ENCODE measurements at places on chromosomes 11 and 22.
A peak's percentile ranks its signal among the peaks of the same experiment; 100 is the strongest.

- no peak for DNase-seq
Observed at GRCh38 chr22:33710326-33710725, 209.9 kb downstream of the LARGE1 start.

DNA sequence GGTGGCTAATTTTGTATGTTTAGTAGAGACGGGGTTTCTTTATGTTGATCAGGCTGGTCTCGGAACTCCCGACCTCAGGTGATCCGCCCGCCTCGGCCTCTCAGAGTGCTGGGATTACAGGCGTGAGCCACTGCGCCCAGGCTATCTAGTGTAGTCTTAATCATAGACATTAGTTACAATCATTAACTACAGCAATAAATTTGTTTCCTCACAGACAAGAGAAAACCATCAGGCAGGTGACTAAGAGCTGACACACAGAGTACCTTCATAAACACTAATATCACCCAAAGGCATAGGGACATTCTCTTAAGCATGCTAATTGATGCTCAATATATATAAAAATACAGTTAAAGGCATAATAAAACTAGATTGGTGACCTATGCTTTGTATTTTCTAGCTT is 19.4 kb downstream of the SDHD start:
- no peak for DNase-seq

GRCh38 chr22:41828516-41828915 is 4.4 kb upstream of the SREBF2 start:
- DNase-seq: no peak

GRCh38 chr22:39299829-39300178 is 19.6 kb downstream of the RPL3 start:
- no peak for DNase-seq

GRCh38 chr11:114738954-114739353 is 60.6 kb downstream of the NXPE2 start:
- no peak for DNase-seq

GRCh38 chr11:65488273-65489034 is 10.4 kb upstream of the MALAT1 start:
- DNase-seq: no peak

DNA sequence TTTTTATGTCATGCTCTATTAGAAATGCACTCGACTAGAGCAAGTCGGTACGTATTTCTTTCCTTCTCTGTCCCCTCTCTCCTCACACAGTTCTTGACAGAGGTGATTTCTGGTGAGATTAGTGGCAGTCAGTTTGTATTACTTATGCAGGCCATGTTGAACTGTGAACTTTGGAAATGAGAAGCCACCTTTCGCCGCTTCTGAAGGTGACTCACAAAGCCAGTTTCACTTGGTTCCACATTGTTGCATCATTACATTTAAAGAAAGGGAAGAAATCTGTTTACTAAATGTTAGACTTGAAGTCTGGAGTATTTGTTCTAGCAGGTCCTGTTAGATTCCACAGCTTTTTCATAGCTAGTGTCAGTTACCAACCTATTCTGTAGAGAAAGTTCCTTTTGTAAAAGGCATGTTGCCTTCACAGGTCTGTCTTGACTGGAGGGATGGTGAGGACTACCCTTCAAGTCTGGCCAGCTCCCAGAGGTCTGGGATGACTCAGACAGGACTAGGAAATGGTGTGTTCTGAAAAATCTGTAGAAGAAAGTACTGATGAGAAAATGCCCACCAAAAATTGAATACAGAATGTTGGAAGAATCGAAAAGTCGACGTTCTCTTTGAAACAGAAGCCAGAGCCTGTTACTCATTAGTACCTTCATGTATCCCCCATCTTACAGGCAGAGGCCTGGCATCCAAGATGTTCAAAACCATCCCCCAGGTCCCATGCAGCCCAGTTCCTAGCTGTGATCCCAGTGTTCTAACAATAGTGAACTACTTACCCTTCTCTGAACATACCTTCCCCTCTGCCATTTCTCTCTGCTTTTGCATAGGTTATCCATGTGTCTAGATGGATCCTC is 181.4 kb downstream of the DBX1 start:
- no peak for DNase-seq

- no peak for DNase-seq
Observed at GRCh38 chr11:112554586-112554985, 293.9 kb upstream of the PLET1 start.

DNA sequence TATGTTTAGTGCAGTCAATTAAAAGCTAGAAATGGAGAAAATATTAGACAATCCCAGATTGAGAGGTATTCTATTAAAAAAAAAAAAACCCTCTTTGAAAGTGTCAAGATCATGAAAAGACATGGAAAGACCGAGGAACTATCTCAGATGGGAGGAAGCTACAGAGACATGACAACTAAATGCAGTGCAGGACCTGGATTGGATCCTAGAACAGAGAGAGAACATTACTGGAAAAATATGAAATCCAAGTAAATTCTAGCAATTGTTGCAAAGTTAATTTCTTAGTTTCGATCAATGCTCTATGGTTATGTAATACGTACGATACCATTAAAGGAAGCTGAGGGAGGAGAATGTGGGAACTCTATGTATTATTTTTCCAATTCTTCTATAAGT is 43.2 kb downstream of the SLC1A2 start:
- DNase-seq: no peak

DNA sequence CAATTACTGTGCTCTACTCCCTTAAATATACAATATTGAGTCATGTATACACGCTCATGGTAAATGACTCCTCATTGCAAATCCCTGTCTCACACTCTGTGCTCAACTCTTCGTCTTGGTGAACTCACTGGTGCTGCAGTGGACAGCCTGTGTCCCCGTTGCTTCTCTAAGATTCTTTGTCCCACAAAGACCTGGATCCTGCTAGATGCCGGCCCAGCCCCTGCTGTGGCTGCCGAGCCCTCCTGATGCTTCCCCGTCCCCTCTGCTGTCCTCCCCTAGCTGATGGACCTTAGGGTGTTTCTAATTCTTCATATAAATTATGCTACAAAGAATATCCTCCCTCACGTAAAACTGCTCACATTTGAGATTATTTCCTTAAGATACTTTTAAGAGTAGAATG is 5.5 kb downstream of the APOL2 start:
- DNase-seq: no peak

DNA sequence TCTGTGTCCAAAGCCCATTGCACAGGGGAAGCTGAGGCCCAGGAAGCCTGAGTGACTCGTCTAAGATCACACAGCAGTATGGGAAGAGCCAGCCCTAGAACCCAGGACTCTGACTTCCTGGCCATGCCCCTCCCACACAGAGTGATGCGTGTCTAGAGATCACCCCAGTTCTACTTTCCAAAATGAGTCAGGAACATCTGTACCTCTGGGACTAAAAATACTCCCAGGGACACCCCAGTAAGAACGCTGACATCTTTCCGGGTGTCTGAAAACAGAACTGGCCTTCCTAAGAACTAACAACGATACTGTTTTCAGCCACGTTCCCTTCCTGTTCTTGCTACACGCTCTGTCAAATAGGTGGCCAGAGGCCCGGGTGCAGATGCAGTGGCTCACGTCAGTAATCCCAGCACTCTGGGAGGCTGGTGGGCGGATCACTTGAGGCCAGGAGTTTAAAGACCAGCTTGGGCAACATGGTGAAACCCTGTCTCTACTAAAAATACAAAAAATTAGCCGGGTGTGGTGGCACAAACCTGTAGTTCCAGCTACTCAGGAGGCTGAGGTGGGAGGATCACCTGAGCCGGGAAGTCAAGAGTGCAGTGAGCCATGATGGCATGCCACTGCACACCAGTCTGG is 21.7 kb upstream of the PDGFB start:
- DNase-seq: no peak

- no peak for DNase-seq
Observed at GRCh38 chr11:86625544-86625943, 46.9 kb downstream of the ME3 start.

DNA sequence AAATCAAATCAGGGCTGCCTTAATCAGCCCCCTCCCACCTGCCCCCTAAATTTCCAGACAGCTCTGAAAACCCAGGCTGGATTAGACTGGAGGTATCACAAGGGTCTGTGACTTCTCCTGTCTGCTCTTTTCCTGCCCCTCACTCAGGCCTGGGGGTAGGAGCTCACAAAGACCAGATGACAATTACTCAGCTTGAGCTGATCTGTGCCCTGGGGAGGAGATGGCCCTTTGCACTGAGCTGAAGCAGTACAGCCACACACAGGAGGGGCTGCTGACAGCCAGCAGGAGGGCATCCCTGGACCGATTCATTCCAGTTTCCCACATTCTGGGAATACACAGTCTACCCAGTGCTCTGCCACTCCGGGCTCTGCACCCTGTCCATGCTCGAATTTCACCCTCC is 4.2 kb downstream of the ABCC8 start:
- no peak for DNase-seq

DNA sequence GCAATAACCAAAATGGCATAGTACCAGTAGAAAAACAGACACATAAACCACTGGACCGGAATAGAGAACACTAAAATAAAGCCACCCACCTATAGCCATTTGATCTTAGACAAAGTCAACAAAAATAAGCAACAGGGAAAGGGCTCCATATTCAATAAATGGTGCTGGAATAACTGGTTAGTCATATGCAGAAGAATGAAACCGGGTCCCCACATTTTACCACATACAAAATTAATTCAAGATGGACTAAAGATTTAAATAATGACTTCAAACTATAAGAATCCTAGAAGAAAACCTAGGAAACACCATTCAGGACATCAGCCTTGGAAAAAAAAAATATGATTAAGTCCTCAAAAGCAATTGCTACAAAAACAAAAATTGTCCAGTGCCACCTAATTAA is 30.1 kb upstream of the NOX4 start:
- no peak for DNase-seq

DNA sequence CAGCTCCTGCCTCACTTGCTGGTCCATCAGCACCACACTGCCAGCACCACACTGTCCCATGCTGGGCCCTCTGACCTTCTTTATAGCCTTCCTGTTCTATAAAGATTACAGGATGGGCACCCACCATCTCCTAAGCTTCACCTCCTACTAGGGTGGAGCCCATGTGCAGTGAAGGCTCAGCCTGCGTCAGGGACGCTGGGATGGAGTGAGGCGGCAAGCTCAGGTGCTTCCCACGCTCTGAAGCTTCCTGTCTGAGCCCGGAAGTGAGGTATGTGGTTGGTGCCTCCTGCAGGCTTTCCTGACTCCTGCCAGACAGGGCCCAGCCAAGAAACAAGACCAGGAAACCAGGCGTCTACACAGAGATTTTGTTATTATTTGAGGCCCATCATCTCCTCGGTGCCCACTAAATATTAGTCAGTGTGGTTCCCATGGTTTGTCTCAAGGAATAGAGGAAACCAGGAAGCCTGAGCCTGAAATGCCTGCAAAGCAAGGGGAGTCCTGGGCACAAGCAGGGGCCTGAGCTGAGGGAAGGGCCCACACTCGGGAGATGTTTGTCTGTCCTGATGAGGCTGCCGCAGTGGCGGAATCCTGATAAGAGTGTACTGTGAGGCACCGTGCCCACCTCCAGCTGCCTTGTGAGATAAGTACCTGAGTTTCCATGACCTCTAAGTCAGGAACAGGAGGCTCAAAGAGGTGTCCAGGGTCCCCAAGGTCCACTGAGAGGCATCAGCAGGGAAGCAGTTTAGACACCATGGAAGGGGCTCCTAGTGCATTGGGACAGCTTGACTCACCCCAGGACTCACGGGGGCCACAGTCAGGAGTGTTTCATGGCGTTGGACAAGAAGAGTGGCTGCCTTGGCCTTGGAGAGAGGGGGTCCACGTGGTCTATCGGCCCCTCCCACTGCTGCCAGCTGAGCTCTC is 22.0 kb downstream of the RSPH14 start:
- DNase-seq: no peak

DNA sequence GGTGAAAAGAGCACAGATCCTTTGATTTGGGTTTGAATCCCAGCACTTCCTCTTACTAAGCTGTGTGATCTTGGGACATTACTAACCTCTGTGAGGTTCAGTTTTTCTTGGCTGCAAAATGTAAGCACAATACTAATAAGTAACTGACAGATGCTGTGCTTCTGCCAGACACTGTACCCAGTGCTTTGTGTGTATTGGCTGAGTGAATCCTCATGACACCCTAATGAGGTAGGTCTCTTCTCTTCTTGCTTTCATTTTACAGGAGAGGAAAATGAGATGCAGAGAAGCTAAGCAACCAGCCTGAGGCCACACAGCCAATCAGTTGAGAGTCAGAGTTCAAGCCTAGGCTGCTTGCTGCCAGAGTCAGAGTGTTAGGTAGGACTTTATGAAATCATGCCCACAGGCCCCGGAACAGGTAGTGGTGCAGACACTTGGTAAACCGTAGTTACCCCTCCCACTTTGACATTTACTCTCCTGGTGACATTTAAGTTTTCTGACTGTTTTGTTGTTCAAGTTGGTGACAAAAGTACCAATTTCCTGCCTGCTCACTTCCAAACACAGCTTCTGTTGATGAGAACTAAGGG is 21.2 kb downstream of the PTPRJ start:
- peak; percentile 72 for DNase-seq

DNA sequence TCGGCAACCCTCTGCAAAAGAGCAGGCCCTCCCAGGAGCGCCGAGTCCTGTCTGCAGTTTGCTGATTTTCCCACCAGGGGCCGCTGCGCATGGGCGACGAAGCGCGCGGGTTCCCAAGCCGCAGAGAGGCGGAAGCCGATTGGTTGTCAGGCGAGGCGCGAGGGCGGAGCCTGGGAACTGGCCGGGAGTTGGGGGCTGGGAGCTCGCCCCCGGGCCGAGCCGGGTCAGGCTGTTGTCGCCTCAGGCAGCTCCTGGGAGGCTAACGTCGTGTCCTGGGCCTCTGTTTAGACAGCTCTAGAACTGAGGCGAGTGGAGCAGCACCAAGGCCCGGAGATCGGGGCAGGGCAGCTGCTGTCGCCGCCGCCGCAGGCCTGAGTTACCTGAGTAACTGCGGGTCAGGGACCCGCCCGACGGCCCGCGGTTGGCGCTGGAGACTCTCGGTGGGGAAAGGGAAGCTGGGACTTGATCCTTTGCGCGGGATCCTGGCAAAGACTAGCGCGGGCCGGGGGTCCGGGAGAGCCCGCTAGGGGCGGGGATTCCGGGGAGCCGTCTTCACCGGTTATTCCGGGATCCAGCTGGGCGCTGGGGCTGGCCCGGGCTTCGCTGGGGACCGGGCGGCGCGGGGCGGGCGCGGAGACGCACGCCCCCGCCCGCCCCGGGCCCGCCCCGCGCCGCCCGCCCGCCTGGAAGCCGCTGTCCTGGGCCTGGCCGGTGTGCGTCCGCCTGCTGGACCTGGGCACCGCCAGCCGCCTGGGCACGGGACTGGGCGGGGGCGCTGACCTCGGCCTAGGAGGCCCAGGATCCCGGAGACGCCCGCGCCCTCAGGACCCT is at the start of gene STIM1:
TSS of gene STIM1 (plus strand) at position 688 of the 831 bp plus-strand sequence. CDS start 607 bp downstream, outside the sequence.
- peak; percentile 98 for DNase-seq

GRCh38 chr11:74641289-74641688 is 48.9 kb downstream of the POLD3 start:
- no peak for DNase-seq

GRCh38 chr11:34624069-34624468 is 3.2 kb downstream of the EHF start:
- no peak for DNase-seq
